Activated CD4-positive, alpha-beta T cell treated with anti-CD3 and anti-CD28 coated beads, Interleukin-2, Interleukin-4, amounts not matched to agents 100 ng/mL and 50 ng/mL, durations not matched to agents 16 hours and 8 hours (primary cell): ENCODE measurements at places on chromosomes 5 and 9.
A peak's percentile ranks its signal among the peaks of the same experiment; 100 is the strongest.

DNA sequence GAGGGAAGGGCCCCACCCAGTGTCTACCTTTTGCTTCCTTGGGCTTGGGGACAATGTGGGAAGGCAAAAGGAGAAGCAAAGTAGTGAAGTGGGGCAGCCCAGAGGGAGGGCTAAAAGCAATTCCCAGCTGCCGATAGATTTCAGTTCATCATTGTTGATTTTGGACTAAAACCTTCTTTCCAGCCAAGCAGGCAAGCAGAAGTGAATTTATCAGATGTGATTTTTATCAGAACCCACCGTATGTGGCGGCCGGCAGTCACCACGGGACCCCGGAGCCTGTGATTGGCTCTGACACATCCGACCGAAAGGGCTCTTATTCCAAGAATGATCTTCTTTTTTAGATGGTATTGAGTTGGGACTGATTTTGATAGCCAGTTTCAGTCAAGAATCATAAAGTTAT lies 559.9 kb downstream of the PSAT1 start:
- no peak for DNase-seq

DNA sequence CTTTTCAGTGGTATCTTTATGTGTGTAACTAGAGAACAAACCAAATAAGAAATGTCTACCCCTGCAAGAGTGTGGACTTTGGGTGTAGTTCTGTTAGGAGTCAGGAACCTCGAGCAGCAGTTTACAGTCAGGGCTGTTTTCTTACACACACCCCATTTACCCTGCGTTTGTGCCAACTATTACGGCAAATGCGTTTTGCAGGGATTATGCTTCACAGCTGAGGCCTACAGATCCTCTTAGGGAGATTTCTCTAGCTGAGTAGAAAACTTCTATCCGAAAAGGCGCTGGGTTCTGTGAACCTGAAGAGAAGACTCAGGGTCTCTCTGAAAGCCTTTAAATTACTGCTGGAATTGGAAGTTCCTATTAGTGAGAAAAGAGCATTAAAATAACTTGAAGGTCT lies 51.4 kb downstream of the ACER2 start:
- DNase-seq, result no peak

DNA sequence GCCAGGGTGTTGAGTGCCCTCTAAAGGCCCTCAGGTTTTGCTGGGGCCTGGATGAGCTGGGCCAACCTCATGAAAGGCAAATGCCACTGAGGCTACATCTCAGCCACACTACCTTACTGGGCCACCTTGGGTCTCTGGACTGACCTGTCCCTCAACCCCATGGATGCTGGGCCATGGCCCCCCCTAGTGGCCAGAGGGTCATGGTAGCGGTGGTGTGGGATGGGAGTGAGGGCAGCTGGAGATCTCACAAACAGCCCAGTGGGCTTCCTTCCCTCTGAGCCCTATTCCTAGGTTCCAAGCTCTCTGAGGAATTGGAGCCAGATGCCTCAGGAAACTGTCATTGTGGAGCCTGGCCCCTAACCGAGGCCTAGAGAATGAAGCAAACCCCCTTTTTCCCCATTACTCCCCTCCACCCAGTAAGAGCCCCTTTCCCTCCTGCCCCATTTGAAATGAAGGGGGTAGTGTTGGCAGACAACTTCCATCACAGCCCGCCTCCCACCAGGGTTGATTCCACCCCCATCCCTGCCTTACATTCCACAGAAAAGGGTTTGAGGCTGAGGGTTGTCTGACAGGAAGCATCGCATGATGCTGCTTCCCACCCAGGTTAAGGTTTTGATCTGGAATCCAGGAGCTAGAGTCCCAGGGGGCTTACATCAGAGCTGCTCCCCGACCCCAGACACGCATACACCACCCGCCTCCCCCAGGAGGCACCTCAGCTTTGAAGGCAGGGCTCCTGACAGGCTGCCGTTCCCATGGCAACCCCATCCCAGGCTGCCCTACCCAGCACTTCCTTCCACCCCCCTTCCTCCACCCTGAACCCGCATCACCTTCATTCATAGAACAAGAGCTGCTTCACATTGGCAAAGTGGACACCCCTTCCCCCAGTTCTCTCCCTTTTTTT lies 63.9 kb downstream of the PCDH1 start:
- peak; percentile 50 for DNase-seq

DNA sequence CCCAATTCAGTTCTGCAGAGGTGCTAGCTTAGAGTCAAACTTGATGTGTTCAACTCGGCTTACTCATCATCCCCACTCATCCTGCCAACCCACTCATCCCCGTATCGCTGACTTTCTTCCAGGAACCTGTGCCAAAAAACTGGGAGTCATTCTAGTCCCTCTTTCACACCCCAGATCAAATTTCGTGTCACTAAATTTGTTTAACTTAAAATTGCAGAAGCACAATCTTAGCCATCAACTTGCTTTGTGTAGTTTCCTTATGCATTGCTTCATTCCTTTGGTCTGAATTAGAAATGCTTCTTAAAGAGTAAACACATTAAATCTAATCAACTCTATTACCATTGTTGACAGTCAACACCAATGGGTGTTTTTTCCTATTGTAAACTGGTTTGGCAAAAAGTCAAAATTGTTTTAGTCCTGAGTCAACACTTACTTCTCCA lies 162.4 kb downstream of the TTC39B start:
- DNase-seq, result no peak
